ENCODE measurements at places on chromosomes 1 and 21. TPM values are rescaled to one million over a fixed set of nuclear protein-coding genes. Genes with fewer than 3 reads are reported as not detected.

- H3K27me3 ChIP-seq, result no peaks in the 10 kb centered on the region
- no peak overlapping the region for H3K4me3 ChIP-seq
- no peaks in the 10 kb centered on the region for H3K4me1 ChIP-seq
- no peak for DNase-seq
- peaks cover 39% of the 10 kb centered on the region for H3K36me3 ChIP-seq
These were observed 143.1 kb downstream of the COQ8A start for GRCh38 chr1:227082999-227083746.

DNA sequence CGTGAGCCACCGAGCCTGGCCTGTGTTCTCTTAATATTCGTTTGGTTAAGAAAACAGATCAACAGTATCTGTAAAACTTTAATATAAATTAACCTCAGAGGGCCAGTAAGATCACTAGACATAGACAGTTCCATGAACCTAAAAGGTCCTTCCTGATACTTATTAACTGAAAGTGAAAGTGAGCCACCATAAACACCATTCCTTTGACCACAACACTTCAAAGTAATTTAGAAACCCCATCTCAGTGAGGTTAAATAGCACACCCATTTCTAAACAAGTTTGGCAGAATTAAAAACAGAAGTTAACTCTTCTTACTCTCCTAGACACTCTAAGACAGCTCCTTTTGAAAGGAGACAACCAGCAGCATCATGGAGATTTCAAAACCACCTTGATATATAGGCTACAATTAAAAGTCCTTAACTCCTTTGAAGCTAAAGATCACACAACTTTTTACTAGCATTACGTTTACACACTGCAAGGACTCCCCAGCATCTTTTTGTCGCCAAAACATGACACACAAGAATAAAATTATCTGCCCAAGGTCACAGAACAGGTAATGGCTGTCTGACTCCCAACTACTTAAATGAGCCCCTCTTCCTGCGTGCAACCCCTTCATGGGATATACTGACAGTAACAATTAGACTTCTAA is 2.2 kb downstream of the RNF19B start:
- no peaks in the 10 kb centered on the region for H3K27me3 ChIP-seq
- DNase-seq, result no peak
- peak overlapping the region; percentile 77 for H3K4me3 ChIP-seq

Gene CNST
- total RNA-seq, result 19.8 TPM

- no peak overlapping the region for H3K27ac ChIP-seq
- peaks cover 2% of the 10 kb centered on the region for H3K36me3 ChIP-seq
- H3K4me1 ChIP-seq, result no peaks in the 10 kb centered on the region
- no peaks in the 10 kb centered on the region for H3K27me3 ChIP-seq
These were observed 194.2 kb downstream of the LRRIQ3 start for GRCh38 chr1:74003806-74004205.

DNA sequence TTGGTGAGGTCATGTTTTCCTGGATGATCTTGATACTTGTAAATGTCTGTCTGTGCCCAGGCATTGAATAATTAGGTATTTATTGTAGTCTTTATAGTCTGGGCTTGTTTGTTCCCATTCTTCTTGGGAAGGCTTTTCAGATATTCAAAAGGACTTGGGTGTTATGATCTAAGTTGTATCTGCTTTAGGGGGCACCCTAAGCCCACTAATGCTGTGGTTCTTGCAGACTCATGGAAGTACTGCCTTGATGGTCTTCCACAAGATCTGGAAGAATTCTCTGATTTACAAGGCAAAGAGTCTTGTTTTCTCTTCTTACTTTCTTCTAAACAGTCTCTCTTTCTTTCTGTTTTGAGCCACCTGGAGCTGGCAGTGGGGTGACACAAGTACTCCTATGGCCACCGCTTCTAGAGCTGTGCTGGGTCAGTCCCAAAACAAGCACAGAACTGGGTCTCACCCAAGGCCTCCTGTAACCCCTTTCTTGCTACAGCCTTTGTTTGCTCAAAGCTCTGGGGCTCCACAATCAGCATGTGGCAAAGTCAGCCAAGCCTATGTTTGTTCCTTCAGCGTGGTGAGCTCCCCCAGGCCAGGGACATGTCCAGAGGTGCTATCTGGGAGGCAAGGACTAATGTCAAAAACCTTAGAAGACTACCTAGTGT is 12.6 kb downstream of the VN1R5 start:
- H3K27me3 ChIP-seq, result no peaks in the 10 kb centered on the region
- H3K4me3 ChIP-seq, result no peak overlapping the region
- H3K27ac ChIP-seq, result no peak overlapping the region
- H3K36me3 ChIP-seq, result peaks cover 16% of the 10 kb centered on the region

Gene PIGR
- total RNA-seq, result not detected

DNA sequence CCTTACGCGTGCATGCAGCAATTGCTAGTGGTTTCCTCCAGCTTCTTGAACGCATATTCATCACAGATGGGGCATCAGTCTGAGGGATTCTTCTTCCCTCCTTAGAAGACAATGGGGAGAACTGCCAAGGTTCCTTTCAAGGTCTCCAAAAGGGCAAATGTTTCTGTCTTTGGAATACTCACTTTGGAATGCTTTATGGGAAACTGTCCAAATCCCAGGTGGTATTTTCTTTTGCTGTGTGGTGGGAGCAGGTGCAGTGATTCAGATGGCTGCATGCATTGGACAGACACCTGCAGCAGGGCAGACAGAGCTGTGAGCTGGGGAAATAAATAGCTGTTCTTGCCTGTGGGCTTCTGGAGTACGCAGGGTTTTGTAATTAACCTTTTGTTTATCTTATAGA is 40.5 kb downstream of the URB2 start:
- no peak overlapping the region for H3K4me3 ChIP-seq
- H3K27me3 ChIP-seq, result no peaks in the 10 kb centered on the region
- DNase-seq, result no peak
- no peaks in the 10 kb centered on the region for H3K36me3 ChIP-seq
- no peak overlapping the region for H3K27ac ChIP-seq

- no peaks in the 10 kb centered on the region for H3K27me3 ChIP-seq
- H3K36me3 ChIP-seq, result no peaks in the 10 kb centered on the region
- no peak for DNase-seq
- no peak overlapping the region for H3K27ac ChIP-seq
- H3K4me1 ChIP-seq, result no peaks in the 10 kb centered on the region
- H3K4me3 ChIP-seq, result no peak overlapping the region
These were observed 137.5 kb upstream of the TMEM51 start for GRCh38 chr1:15016001-15016400.

DNA sequence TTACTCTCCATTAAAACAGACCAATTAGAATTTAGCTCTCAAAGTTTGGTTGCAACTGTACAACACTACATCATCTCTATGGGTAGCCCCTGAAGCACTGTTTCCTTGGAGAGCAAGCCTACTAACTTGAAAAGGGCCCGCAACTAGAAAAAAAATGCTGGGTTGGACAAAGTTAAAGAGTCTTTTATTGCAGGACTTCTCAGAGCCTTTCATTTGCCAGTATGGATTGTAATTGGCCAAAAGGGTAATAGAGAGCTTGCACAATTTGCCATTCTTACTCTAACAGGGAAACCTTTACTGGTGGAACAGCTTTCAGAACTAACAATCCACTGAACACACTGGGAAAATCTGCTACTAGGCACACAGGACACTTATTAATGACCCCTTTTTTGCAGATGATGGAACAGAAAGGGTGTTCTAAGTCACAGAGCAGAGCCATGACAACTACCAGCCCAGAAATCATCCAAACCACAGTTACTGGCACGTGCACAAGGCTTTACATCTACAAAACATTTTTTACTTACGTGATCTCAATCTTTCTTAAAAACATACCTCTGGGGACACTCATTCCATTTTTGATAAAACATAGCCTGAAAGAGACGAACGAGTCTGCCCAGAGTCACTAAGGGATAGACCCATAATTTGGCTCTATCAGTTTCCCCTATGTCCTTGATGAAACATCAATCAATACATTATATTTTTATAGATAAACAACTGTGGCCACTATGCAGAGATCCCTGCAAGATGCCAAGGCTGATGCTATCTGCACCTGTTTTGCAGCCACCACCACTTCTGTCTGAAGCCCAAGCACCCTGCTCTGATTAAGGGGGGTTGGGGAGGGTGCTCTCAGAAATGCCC is 176.3 kb upstream of the EDN2 start:
- no peak for DNase-seq
- no peaks in the 10 kb centered on the region for H3K4me1 ChIP-seq
- no peaks in the 10 kb centered on the region for H3K36me3 ChIP-seq
- peak overlapping the region; percentile 88 for H3K4me3 ChIP-seq
- H3K27me3 ChIP-seq, result peaks cover 18% of the 10 kb centered on the region

- H3K27ac ChIP-seq, result no peak overlapping the region
- H3K4me1 ChIP-seq, result no peaks in the 10 kb centered on the region
- no peaks in the 10 kb centered on the region for H3K27me3 ChIP-seq
- H3K36me3 ChIP-seq, result no peaks in the 10 kb centered on the region
These were observed 99.0 kb downstream of the NFIA start for GRCh38 chr1:61181067-61182038.

GRCh38 chr1:68051475-68051874 is 1.0 kb upstream of the DIRAS3 start:
- H3K36me3 ChIP-seq, result no peaks in the 10 kb centered on the region
- peaks cover 9% of the 10 kb centered on the region for H3K27me3 ChIP-seq
- H3K27ac ChIP-seq, result no peak overlapping the region
- peak overlapping the region; percentile 34 for H3K4me3 ChIP-seq

Gene TMIGD3
- total RNA-seq, result not detected

- no peaks in the 10 kb centered on the region for H3K4me1 ChIP-seq
- DNase-seq, result no peak
- no peaks in the 10 kb centered on the region for H3K36me3 ChIP-seq
- H3K27me3 ChIP-seq, result no peaks in the 10 kb centered on the region
- no peak overlapping the region for H3K4me3 ChIP-seq
These were observed 67.5 kb upstream of the DUSP10 start for GRCh38 chr1:221809091-221810029.

DNA sequence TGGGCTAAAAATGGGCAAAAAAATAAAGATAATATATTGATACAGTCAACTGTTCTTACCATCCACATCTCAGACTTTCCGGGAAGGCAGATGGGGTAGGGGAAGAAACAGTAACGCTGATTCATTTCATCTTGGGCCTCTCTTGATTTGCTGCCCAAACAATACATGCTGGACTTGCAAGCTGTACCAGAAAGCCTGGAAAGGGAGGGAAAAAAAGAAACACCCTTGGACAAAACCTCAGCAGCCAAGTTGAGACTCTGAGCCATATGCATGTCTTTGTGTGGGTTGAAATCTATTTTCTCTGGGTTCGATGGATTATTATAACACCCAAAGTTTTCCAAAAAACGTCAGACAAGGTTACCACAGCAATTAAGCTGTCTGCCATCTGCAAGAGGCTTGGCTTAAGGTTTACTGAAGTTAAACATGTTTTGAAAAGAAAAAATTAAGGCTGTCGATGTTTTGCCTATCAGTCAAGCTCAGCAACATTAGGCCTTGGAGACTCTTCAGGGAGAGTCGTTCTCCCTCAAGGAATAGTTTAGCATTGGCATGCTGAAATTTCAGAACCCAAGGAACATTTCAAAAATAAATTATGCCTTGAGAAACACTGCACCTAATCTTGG is 71.2 kb downstream of the PSMG1 start:
- no peak overlapping the region for H3K4me3 ChIP-seq
- no peak overlapping the region for H3K27ac ChIP-seq
- no peaks in the 10 kb centered on the region for H3K36me3 ChIP-seq
- no peaks in the 10 kb centered on the region for H3K27me3 ChIP-seq

Gene ARHGEF11
- 41.1 TPM for total RNA-seq

GRCh38 chr1:152109231-152109997 is 5.8 kb downstream of the TCHH start:
- no peak overlapping the region for H3K27ac ChIP-seq
- peaks cover 68% of the 10 kb centered on the region for H3K27me3 ChIP-seq
- no peaks in the 10 kb centered on the region for H3K4me1 ChIP-seq
- DNase-seq, result peak; percentile 49
- H3K4me3 ChIP-seq, result no peak overlapping the region
- peaks cover 3% of the 10 kb centered on the region for H3K36me3 ChIP-seq

Gene VWA5B1
- not detected for total RNA-seq

GRCh38 chr1:64505232-64505943 is 35.5 kb downstream of the CACHD1 start:
- H3K4me3 ChIP-seq, result peak overlapping the region; percentile 79
- DNase-seq, result peak; percentile 88

GRCh38 chr1:100774370-100774769 is 54.8 kb downstream of the VCAM1 start:
- H3K4me1 ChIP-seq, result no peaks in the 10 kb centered on the region
- H3K36me3 ChIP-seq, result no peaks in the 10 kb centered on the region
- H3K27me3 ChIP-seq, result no peaks in the 10 kb centered on the region
- no peak overlapping the region for H3K4me3 ChIP-seq
- no peak overlapping the region for H3K27ac ChIP-seq
- DNase-seq, result no peak

- H3K27me3 ChIP-seq, result no peaks in the 10 kb centered on the region
- H3K4me1 ChIP-seq, result peaks cover 6% of the 10 kb centered on the region
- DNase-seq, result no peak
These were observed 602 bp downstream of the KIAA0319L start for GRCh38 chr1:35556484-35557117.

Gene LCE2C
- not detected for total RNA-seq

GRCh38 chr1:112307930-112308591 is 88.0 kb upstream of the CTTNBP2NL start:
- DNase-seq, result no peak
- H3K4me3 ChIP-seq, result no peak overlapping the region
- H3K27ac ChIP-seq, result no peak overlapping the region
- H3K27me3 ChIP-seq, result no peaks in the 10 kb centered on the region
- peaks cover 9% of the 10 kb centered on the region for H3K4me1 ChIP-seq

Gene RAVER2
- 13.6 TPM for total RNA-seq

Gene OXCT2
- 4.3 TPM for total RNA-seq

GRCh38 chr1:48555271-48555670 is 83.3 kb upstream of the SPATA6 start:
- H3K4me3 ChIP-seq, result no peak overlapping the region
- H3K27ac ChIP-seq, result no peak overlapping the region
- no peaks in the 10 kb centered on the region for H3K27me3 ChIP-seq

DNA sequence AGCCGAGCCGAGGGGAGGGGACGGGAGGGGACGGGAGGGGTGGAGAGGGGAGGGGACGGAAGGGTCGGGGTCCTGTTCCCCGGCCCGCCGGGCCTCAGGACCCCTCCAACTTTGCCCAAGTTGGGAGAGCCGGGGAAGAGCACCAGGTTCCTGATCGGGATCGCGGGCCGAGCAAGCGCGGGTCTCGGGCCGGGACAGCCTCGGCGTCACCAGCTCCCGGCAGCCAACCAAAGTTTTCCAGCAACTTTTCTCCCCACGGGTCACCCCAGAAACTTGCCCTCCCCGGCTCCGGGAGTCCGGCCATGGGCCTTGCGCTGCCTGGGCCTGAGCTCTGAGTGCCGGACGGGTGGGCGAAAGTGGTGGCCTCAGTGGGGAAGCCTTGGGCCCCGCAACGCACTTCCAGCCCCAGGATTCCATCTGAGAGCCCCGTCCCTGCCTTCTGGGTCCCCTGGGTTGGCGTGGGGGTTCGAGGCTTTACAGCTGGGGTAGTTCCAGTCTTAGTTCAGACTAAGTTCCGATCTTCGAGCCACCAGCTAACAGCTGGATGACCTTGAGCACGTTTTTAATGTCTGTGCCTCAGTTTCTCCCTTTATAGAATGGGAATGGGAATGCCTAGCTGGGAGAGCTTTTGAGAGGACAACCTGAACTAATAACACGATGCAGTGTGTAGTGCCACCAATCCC is 458 bp downstream of the ZC3H12A start:
- no peak overlapping the region for H3K27ac ChIP-seq
- DNase-seq, result no peak
- H3K27me3 ChIP-seq, result peaks cover 4% of the 10 kb centered on the region
- peaks cover 12% of the 10 kb centered on the region for H3K36me3 ChIP-seq

- H3K27me3 ChIP-seq, result no peaks in the 10 kb centered on the region
- H3K4me3 ChIP-seq, result no peak overlapping the region
- peaks cover 5% of the 10 kb centered on the region for H3K4me1 ChIP-seq
- no peaks in the 10 kb centered on the region for H3K36me3 ChIP-seq
These were observed 54.5 kb downstream of the CD34 start for GRCh38 chr1:207856276-207857023.

- no peak overlapping the region for H3K27ac ChIP-seq
- H3K36me3 ChIP-seq, result no peaks in the 10 kb centered on the region
- no peaks in the 10 kb centered on the region for H3K27me3 ChIP-seq
- no peaks in the 10 kb centered on the region for H3K4me1 ChIP-seq
- no peak overlapping the region for H3K4me3 ChIP-seq
These were observed 124.0 kb downstream of the DMRTB1 start for GRCh38 chr1:53583021-53583867.

All from H9 (cell line).